ENCODE measurements at places on chromosomes 1 and 21.

GRCh38 chr1:169493251-169493650, 7.5 kb upstream of the SLC19A2 start:
- DNase-seq = no peak

- DNase-seq = no peak
Observed at GRCh38 chr1:23720256-23720995, 22.8 kb upstream of the ELOA start.

DNA sequence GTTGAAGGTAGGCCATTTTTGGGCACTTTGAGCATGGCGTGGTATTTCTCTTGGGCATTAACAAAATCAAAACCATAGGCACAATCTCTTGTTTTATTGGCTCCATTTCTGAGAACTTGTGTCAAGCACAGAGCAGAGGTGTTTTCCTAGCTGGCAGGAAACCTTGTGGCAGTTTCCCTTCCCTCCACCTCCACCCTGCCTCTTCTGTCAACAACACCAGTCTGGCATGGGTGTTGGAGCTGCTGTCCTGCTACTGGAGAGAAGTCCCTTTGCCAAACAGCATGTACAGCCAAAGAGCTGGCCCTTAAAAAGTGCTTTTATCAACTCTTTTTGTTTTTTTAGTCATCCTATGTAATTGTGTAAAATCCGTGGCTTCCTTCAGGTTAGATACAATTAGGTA, 16.0 kb downstream of the ATP1A1 start:
- DNase-seq = no peak

DNA sequence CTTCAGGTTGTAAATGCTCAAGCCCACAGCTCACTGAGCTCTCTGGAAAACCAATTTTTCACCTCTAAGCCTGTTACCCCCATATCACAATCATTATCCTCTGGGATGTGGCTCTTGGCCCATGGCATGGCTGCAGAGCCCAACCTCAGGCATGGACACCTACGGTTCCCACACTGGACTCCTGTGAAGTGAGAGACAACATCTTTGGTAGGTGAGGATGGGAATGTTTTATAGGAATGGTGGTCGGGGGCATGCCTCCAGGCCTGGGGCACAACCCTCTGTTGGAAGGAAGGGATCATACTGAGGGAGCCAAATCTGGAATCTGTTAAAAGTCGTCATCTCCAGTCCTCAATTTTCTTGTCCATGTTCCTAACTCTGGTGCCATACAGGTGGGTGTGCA, 179.1 kb downstream of the FOXD2 start:
- DNase-seq = no peak

- DNase-seq = peak; percentile 17
Observed at GRCh38 chr1:58941471-58942289, 157.8 kb upstream of the JUN start.

DNA sequence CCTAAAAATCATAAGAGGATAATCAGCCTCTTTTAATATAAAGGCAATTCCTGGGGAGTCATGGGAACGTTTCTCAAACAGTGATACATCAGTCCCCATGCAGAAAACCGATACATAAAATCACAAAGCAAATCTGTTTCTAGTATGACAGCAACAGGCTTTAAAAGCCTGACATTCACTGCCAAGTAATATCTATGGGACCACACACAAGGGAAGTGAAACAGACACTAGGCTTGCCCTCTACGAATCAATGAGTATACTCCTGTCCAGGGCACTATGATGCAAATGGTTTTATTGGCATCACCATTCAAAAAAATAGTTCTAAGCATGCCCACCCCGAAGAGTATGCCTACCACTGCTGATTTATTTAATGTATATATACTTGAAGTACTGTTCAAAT, 54.4 kb downstream of the TIAM1 start:
- DNase-seq = no peak

- no peak for DNase-seq
Observed at GRCh38 chr1:228944935-228945371, 209.7 kb downstream of the RHOU start.
